RWPE1 (cell line): ENCODE measurements at places on chromosomes 3 and 15.

DNA sequence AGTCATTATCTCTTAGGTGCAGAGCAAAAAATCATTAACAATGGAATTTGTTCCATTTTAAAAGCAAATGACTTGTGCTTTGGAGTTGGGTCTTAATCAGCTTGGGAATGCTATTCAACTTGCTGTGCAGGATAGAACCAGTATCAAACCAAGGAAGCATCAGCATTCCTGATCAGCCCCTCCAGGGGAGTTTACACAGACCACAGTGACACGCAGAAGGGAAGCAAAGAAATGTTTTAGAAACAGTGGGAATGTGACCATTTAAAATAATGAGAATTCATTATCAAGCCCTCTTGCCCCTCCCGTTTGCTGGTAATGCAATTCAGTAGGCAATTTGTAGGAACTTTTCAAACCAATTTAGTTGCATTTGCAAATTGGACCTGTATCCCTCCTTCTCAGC is 155.1 kb downstream of the LRTM1 start:
- no peak for DNase-seq

- DNase-seq, result peak; percentile 28
Measured at GRCh38 chr3:15367059-15367458, 34.7 kb upstream of the SH3BP5 start.

DNA sequence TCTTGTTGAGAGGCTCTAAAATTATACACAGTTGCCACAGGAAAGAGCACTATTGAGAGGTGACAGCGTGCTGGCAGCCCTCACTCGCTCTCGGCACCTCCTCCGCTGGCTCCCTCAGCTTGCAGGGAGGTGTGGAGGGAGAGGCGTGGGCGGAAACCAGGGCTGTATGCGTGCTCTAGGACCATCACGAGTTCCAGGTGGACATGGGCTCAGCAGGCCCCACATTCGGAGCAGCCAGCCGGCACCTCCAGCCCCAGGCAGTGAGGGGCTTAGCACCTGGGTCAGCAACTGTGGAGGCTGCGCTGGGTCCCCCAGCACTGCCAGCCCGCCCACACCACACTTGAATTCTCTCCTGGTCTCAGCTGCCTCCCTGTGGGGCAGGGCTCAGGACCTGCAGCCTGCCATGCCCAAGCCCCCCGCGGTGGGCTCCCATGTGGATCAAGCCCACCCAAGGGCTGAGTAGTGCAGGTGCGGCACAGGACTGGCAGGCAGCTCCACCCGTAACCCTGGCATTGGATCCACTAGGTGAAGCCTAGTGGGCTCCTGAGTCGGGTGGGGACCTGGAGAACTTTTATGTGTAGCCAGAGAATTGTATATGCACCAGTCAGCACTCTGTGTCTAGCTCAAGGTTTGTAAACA is 460.6 kb upstream of the ALCAM start:
- no peak for DNase-seq

DNA sequence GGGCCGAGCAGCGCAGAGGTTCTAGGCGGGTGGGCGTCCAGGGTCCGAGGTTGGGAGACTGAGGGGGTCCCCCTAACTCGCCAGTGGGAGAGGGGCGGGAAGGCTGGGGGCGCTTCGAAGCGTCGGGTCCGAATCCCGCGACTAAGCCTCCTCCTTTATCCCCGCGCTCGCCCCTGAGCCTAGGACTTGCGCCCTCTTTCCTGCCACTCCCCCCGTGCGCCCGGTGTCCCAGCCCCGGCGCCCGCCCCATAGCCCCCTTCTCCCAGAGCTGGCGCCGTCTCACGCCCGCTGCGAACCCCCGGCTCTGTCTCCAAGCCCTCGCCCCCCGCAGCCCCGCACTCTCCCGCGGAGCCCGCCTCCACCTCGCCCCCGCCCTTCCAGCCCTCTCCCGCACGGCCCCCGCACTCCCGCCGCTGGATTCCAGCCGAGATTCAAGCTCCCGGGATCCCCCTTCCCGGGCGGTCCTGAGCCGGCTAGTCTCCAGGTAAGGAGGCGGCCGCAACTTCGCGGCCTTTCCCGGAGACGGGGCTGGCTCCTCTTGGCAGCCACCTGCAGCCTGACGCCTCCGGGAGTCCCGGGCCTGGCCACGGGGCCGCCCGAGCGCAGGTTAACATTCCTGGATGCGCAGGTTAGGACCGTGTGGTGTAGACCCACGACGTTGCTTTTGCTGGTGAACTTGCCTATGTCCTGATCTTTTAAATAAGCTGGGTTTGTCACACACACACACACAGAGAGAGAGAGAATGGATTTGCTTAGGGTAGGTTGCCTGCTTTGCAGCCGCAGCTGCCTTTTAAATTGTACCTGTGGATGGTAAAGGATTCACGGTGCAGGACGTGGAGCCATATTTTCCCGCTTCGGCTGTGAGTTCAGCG is 563 bp downstream of the PXYLP1 start:
- DNase-seq, result peak; percentile 35

DNA sequence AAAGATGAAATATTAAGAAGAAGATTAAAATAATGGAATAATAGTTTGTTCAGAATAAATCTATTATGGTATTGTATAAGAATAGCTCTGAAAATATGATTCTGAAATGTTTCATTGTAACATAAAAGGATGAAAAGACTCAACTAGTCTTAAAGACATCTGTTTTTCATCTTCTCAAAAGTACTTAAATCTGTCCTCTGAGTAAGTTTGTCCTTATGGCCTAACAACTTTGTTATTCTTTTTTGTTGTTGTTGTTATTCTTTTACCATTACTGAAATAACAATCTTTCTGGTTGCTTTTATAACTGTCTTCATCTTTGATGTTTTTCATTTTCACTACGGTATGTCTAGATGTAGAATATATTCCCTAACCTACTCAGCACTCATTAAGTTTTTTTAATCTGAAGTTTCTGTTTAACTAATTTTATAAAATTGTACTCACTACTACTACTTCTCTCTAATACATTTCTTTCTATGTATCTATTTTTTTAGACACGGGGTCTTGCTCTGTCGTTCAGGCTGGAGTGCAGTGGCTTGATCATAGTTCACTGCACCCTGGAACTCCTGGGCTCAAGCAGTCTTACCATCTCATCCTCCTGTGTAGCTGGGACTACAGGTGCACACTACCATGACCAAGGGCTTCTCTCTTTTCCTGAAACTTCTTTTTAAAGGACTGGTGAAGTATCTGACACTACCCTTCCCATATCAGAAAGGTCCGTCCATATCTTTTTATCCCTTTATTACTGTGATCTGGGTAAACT is 240.7 kb downstream of the PCCB start:
- DNase-seq, result no peak
